ENCODE measurements at places on chromosomes 2 and 18. TPM values are rescaled to one million over a fixed set of nuclear protein-coding genes. Genes with fewer than 3 reads are reported as not detected.
A peak's percentile ranks its signal among the peaks of the same experiment; 100 is the strongest.

- DNase-seq: no peak
Measured at GRCh38 chr2:131394147-131394931, 30.4 kb upstream of the RAB6D start.

- no peak for DNase-seq
Measured at GRCh38 chr2:132557694-132558093, 112.3 kb downstream of the LYPD1 start.

GRCh38 chr2:120932472-120932871 is 196.8 kb downstream of the GLI2 start:
- no peak for DNase-seq

GRCh38 chr2:162062559-162062958 is 11.5 kb downstream of the DPP4 start:
- DNase-seq: no peak

GRCh38 chr2:140586379-140586778 is 1544.4 kb downstream of the LRP1B start:
- DNase-seq: peak; percentile 5

Gene OXER1
- total RNA-seq: not detected

- DNase-seq: no peak
Measured at GRCh38 chr2:201936817-201937216, 96.8 kb upstream of the FZD7 start.

GRCh38 chr2:42933824-42934254 is 141.5 kb upstream of the HAAO start:
- peak; percentile 83 for DNase-seq

DNA sequence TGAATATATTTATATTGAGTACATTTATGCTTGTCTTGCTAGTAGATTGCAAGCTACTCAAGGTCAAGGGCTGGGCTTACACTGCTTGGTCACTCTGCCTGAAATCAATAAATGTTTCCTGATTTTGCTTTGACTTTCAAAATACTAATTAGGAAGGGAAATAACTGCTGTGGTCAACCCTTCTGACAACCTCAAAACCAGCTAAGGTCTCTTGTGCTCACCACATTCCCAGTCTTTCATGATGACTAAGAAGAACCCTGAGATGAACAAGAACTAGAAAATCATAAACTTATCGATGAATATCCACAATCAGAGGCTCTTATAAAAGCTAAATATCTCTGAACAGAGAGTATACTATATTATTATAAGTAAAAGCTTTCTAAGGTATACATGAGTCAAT is 33.3 kb downstream of the ABCB11 start:
- peak; percentile 67 for DNase-seq

Gene PCARE
- total RNA-seq: not detected

Gene ZNF407
- total RNA-seq: 5.9 TPM

DNA sequence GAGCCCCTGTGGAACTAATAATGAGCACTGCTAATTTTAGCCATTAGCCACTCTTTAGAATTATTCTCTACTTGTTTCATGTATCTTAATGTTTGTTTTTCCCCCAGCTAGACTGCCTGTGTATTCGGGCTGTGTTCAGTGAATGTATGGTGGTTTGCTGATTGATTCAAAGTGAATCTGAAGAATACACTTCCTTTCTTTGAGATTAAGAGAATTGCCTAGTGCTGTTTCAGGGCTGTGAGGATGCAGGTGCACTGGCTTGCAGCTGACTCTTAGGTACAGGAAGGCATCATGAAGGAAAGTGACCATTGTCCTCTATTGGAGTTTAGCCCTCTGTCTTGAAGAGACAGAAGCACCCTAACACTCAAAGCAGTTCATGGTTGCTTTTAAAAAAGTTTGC is 138.7 kb downstream of the CERS6 start:
- no peak for DNase-seq

DNA sequence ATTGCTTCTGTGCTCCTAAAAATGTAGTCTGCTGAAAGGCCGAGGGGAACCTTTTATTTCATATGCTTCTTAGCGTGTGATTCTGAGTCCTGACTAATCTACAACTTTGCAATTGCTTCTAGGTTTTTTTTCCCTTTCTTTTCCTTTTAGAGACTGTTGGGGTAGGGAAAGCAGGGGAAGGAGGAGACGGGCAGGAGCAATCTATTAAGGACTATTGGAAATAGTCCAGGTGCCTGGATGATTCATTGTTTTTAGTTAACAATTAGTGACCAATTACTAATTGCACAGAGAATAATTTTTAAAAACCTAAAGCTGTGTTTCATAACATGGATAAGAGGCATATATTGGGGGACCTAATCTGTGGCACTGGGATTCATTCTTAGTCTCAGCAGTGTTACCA is 49.4 kb upstream of the STON1 start:
- no peak for DNase-seq

DNA sequence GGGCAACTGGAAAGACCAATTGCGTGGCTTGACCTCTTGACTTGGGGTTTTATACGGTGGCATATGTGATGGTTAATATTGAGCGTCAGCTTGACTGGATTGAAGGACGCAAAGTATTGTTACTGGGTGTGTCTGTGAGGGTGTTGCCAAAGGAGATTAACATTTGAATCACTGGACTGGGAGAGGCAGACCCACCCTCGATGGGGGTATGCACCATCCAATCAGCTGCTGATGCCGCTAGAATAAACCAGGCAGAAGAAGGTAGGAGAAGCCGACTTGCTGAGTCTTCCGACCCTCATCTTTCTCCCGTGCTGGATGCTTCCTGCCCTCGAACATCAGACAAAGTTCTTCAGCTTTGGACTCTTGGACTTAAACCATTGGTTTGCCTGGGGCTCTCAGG is 34.2 kb upstream of the YPEL5 start:
- DNase-seq: peak; percentile 68

Gene RESP18
- total RNA-seq: not detected

DNA sequence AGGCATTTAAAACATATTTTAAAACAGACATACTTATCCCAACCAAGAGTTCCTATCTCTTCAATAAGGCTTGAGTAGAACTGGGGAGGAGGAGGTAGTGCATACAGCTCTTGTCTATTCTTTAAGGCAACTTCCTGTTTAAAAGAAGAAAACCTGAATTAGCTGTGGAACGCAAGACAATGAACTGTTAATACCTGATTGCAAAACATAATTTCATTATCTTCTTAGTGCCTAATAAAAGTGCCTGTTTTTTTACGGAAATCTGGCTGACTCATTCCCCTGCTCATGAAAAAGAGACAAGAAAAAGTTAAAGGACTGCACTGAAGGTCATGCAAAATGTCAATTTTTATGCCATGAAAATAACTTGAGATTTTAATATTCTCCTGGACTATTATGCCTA is 19.2 kb downstream of the FANCL start:
- no peak for DNase-seq

DNA sequence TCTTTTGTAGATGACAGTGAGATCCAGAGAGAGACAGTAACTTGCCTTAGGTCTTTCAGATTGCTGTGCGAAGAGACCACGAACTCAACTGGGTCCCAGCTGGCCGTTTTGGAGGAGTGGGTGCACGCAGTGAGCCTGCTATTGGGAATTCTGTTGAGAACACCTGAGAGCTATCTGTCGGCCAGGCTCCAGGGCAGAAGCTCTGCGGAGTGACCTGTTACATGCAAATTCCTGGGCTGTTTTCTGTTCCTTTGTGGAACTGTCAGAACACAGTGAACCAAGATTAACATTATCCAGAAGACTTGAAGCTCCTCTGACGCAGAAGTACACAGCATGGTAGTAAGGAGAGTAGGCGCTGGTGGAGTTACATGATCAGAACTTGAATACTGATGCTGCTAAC is 99.5 kb upstream of the LMAN1 start:
- no peak for DNase-seq

DNA sequence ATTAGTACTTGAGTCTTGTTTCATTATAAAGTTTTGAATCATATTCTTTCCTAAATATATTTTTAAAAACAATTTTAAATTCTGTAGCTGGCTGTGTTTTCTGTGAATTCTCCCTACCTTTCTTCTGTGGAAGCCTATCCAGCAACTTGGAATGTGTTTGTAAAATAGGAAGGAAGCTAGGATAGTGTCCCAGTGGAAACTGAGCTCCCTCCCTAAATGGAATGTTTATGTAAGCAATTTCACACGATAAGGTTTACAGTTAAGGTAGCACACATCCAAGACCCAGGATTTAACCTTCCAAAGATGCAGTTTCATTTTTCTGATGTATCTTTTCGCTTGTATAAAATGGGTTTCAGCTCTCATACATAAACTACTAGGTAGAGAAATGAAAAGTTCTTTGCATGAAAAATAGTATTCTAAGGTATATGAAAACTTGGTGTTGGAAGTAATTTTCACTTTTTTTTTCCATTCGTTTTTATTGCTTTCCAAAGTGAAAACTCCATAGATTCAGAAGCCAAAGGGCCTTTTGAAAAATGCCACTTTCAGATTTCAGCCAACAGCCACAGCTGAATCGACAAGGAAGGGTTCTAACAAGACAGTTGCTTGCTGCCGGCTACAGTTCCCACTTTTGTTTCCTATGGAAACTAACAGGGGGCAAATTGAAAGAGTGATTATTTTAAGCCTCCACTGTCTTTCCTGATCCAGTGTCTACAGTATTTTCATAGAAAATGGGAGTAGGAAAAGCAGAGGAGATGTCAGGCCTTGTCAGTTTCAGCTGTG is 405.1 kb upstream of the POU3F3 start:
- DNase-seq: no peak

Gene SLC8A1
- 0.91 TPM for total RNA-seq

- DNase-seq: no peak
Measured at GRCh38 chr2:26809876-26810577, 24.2 kb downstream of the CENPA start.

Gene TXNDC2
- total RNA-seq: 1.6 TPM

DNA sequence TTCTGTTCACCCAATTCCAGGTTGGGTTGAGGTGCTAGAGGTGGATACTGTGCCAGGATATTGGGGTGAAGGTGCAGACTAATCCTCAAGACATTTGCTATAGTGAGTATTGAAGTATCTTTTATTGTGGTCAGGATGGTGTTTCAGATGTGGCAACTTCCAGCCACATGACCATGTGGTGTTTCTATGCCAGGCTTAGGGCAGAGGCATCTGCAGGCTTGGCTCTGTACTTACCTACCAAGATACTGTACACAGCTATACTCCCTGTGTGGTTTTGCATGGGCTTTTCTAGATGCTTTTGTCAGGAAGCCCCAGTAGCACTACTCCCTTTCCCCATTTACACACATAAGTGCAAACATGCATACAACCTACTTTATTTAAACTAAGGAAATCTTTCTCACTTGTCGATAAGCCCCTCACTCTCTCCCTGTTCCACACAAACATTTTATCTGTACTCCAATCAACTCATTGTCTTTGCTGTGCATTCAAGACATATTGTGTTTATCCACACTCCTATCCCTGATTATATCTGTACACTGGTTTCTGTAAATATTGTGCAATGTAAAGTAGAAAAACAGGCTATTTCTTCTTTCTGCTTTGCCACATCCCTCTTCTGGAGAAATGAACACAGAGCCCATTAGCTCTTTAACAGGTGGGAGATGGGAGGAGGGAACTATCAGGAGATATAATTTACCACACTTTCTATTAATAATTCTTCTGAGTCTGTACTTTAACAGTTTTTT is 12.3 kb downstream of the ARL6IP6 start:
- DNase-seq: peak; percentile 3

Gene B4GALT6
- 3.8 TPM for total RNA-seq

Gene TMEM247
- not detected for total RNA-seq

DNA sequence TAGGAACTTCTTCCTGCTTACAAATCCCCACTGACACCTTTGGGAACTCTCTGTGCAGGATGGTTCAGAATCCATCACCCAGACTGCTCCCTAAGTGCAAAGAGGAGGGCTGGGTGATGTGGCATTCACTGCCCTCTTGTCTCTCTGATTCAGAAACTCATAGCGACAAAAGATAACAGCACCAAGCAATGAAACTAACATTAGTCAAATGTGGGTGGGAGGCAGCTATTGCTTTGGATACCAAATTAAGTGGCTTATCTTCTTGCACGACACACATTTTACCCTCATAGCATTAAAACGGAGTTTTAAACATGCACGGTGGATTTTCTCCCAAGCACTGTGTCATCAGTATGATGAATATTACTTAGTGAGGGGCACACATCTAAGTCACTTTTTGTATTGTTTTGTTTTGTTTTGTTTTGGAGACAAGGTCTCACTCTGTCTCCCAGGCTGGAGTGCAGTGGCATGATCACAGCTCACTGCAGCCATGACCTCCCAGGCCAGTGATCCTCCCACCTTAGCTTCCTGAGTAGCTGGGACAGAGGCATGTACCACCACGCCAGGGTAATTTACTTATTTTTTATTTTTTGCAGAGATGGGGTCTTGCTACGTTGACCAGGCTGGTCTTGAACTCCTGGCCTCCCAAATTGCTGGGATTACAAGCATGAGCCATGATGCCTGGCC is 40.9 kb upstream of the NEB start:
- DNase-seq: peak; percentile 43

DNA sequence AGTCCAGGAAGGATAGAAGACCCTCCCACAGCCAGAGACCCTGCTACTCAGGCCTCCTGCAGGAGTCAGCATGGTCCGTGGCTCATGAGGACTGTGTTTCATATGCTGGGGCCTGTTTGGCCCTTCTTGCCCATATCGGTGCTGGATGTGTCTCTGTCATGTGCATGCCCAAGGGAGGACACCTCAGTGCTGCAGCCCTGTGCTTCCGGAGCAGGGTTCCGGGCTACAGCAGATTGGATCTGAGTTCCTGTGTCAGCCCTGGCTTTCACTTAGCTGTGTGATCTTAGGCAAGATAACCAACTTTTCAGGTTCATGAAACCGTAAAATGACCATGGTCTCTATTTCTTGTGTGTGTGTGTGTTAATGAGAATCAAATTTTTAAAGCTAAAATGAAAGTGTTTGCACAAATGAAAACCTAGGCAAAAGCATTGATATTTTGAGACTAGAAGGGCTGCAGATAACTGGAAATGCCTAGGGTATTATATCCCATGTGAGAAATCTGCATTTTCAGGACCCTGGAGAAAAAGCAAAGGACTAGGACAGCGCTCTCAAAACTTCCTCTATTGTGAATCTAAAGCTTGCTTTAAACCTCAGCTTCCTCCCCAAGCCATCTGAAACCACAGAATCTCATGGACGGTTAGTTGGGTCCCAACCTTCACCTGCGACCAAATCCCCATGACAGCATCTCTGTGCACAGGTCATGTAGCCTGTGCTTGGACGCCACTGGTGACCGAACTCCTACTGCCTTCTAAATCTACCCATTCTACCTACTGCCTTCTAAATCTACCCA is 58.8 kb upstream of the CAPN13 start:
- no peak for DNase-seq

Gene IL37
- not detected for total RNA-seq

Gene MC5R
- total RNA-seq: not detected

DNA sequence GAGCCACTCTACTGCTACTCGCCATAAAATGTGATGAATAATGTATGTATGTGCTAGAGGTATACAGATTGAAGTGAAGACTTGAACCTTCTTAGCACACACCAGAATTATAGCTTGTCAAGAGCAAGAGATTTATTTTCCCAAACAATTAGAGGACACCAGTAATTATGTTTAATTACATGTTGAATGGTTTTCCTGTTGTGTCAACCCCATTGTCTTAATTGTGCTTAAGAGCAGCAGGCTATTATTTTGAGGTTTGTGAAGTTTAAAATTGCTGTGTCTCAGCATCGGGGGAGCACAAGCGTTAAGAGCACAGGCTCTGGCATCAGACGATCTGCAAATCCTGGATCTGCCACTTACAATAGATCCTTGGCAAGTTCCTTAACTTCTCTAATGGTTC is 29.0 kb downstream of the KIF5C start:
- no peak for DNase-seq
